ENCODE measurements at places on chromosomes 3 and 15.

GRCh38 chr3:114234745-114235144 lies 2.6 kb downstream of the ZNF80 start:
- peak; percentile 53 for DNase-seq

DNA sequence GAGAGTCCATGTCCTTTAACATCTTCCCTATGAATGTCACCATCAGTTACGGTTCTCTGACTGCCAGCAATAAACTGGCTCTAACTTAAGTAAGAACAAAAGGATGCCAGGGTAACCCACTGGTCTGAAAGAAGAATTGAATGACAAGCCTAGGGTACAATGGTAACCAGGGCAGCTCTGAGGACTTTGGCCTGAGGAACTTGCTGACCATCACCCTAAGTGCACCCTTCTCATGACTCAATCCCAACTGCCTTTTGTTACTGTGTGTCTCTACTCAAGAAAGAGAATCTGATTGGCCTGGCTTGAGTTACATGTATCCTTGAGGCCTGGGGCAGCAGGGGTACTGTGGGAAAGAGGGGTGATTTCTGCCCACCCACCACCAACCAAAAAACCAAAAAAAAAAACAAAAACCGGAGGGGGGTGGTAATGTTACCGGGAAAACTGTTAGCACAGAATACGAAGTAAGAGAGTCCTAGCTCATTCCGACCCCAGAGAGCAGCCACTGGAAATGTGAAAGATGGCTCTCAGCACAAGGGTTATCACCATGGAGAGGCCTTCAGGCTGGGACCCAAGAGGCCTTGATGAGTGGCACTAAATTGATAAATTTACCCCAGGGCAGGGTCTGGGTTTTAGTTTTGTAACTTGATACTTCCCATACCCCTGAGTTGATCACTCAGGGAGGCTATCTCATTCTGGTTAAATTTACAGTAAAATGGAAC lies 9.3 kb upstream of the SLC28A1 start:
- DNase-seq, result no peak

DNA sequence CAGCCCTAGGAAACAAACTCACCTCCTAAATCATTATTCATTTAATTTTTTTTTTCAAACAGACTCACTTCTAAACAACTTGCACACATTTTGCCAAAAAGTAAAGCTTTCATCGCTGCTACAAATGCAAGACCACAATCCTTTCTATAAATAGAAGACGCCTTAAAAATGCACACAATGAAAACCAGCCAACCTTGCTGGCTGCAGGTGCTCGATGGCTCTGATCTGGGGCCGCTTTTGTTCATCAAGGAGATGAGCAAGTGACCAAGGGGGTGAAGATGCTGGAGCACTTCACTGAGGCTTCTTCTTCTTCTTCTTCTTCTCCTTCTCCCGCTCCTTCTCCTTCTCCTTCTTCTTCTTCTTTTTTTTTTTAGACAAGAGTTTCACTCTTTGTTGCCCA lies 12.7 kb upstream of the SLC6A6 start:
- no peak for DNase-seq

DNA sequence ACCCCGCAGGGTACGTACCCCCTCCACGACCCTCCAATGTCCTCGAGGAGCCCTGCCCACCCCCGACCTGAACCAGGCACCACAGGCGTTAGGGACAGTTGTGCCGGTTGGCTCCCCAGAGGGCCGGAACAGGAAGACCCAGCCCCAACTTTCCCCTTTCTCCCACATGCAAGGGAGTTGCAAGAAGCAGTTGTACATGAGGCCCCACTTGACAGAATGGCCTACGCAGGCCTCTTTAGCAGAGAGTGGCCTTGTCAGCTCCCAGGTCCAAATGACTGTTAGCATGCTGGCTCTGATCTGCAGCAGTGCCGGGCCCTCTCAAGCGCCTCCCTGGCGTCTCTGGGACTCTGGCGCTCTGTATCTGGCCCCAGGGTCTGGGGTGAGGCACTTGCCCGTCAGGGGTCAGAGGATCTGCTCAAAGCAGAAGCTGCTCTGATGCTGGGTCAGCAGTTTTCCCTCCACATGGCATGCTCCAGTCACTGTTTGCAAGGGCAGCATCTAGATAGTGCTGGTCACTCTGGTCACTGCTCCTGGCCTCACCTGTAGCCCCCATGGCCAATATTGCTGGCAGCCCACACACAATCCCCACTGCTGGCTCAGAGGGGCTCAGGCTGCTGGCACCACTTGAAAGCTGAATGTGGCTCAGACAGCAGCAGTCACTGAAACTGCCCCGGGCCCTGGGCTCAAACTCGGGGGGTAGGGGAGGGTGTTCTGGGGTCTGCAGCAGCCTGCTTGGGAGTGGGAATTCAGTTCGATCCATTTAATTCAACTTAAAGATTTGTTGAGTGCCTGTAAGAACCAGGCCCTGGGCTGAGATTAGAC lies 254.5 kb downstream of the FAM43A start:
- DNase-seq, result no peak

DNA sequence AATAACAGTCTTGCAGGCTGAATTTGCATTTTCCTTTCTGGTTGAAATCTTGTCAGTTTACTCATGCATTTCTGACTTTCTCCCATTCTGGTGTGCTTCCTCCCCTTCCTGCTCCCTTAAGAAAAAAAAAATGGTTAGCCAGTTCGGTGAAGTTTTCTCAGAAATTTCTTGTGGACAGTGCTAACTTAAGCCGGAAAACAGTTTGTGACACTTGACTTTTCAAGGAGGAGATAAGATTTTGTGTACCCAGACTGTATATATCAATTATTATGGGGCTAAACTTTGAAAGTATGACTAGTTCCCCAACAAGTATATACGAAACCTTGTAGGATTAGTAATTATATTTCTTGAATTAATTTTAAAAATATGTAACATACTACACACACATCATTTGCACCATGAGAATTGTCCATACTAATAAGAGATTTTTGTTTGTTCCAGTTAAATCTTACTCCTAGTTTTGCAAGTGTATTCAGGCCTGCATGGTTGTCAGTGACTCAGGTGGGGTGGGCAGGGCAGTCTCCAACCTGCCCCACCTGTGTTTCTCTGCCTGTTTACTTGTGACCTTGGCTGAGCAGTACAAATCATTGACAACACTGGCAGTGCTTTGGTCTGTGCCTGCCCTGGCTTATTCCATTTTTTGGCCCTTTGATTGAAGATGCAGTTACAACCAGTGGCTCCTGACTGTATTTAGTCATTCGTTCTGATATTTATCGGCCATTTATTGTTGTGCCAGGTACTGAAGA lies 19.1 kb downstream of the UBE2E1 start:
- no peak for DNase-seq

- no peak for DNase-seq
These were observed 32.9 kb downstream of the PSTPIP1 start for GRCh38 chr15:77027697-77028450.

DNA sequence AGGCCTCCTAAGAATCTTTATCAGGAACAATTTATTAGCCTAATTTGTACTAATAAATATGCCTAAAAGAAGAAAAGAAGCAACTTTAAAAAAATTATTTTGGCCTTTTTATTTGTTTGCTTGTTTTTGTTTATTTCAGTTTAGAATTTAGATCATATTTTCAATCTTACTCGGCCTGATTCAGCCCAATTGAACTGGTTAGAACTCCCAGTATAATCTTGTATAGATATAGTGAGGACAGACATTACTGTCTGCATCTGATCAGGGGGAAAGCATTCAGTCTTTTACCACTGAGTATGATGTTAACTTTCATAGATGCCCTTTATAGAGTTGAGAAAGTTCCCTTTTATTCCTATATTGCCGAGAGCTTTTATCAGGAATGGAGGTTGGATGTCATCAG lies 56.0 kb upstream of the CSTA start:
- DNase-seq, result no peak

- no peak for DNase-seq
These were observed 9.0 kb downstream of the HCLS1 start for GRCh38 chr3:121651684-121652083.

GRCh38 chr3:187252311-187252710 lies 39.2 kb downstream of the MASP1 start:
- no peak for DNase-seq

GRCh38 chr3:130558366-130558765 lies 41.4 kb downstream of the COL6A6 start:
- no peak for DNase-seq

DNA sequence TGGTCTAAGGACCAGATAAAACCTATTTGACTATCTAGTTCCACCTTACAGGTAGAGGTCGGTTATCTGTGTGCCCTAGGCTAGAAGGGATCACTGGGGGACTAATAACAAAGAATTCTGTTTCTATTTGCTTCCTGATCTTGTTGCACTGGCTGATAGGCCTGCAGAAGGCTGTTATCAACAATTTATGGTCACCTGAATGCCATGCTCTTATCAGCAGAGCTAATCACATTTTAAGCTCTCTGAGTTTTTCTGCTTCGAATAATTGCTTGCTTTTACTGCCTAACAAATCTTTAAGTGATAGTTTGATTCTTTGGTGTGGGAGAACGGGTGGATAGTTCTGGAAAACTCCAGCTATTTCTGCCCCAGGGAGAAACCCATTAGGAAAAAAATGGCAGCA lies 263.1 kb downstream of the PDZRN3 start:
- DNase-seq, result no peak

- DNase-seq, result no peak
These were observed 214.1 kb upstream of the CTNNB1 start for GRCh38 chr3:40985195-40985594.

DNA sequence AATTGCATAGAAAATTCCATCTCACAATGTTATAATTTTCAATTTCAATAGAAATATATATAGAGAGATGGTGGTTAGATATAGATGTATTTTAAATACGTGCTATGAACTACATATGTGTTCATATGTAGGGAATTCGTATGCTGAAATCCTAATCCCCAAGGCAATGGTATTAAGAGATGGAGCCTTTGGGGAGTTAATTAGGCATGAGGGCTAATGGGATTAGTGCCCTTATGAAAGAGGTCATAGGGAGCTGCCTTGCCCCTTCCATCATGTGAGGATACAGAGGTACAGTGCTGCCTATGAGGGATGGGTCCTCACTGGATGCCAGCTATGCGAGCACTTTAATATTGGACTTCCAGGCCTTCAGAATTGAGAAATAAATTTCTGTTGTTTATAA lies 79.6 kb upstream of the CCDC54 start:
- no peak for DNase-seq

GRCh38 chr3:31219131-31219843 lies 313.4 kb upstream of the STT3B start:
- peak; percentile 45 for DNase-seq

DNA sequence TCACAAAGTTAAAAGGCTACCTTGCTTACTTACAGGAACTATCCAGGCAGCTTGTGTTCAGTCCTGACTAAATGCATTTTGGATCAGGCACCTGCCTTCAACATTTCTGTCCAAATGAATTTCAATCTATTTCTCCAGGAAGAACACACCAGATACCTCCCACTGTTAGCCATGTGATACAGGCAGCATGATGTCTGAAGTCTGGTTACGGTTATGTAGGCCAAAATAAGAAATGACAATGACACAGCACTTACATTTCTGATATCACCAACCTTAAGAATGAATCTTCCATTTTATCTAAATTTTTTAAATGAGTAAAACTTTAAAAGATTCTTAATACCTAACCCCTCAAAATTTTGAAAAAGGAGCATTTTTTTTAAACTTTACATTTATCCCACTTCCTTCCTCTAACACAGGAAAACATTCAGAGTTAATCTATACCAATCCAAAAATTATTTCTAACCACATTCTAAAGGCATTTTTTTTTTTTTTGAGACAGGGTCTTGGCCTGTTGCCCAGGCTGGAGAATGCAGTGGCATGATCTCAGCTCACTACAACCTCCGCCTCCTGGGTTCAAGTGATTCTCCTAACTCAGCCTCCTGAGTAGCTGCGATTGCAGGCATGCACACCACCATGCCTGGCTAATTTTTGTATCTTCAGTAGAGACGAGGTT lies at the start of gene MAP4:
Gene MAP4, minus strand, starts transcription at position 116 of the 673 bp plus-strand sequence. CDS start 17,556 bp downstream, outside the sequence.
- no peak for DNase-seq

DNA sequence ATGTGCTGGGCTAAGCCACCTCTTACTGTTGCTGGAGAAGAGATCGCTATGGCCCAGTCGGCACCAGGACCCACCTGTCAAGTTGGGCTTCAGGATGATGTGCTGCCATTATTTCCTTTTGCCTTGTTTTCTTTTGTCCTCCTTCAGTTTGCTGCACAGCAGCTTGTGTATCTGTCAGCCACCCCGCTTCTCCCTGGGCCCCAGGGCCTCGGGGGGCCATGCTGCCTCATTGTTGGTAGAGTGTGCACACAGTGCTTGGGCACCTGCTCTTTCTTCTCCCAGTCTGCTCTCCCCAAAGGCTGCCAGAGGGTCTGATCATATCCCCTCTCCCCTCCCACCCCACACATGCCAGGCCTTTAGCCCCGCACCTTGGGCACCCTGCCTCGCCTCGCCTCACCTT lies 185.5 kb upstream of the ATP10A start:
- DNase-seq, result no peak

- DNase-seq, result no peak
These were observed 7.0 kb downstream of the NR2F2 start for GRCh38 chr15:96337365-96338023.

GRCh38 chr3:30531017-30531570 lies 75.3 kb upstream of the TGFBR2 start:
- DNase-seq, result no peak

DNA sequence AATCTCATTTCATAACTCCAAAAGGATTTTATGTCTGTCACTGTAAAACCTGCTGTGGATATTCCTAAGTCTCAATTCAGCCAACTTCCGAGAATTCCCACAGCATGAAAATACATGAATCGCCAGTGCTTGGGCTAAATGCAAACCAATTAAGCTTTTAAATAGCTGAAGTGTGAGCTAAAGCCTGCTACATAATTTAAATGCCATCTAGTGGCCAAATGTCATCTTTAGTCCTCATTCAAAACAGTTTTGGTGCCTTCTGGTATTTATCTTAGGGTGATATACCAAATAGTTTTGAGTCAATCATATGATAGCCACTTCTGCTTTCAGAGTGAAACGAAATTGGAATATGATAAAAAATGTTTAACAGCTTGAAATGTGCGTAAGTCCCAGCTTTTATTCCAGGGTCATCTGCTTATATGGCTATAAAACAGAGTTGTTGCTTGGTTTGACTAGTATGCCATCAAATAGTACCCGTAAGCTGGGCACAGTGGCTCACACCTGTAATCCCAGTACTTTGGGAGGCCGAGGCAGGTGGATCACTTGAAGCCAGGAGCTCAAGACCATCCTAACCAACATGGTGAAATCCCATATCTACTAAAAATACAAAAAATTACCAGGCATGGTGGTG lies 41.8 kb upstream of the CCNL1 start:
- DNase-seq, result peak; percentile 12

GRCh38 chr3:197501879-197502620 lies 53.7 kb downstream of the BDH1 start:
- DNase-seq, result peak; percentile 68

DNA sequence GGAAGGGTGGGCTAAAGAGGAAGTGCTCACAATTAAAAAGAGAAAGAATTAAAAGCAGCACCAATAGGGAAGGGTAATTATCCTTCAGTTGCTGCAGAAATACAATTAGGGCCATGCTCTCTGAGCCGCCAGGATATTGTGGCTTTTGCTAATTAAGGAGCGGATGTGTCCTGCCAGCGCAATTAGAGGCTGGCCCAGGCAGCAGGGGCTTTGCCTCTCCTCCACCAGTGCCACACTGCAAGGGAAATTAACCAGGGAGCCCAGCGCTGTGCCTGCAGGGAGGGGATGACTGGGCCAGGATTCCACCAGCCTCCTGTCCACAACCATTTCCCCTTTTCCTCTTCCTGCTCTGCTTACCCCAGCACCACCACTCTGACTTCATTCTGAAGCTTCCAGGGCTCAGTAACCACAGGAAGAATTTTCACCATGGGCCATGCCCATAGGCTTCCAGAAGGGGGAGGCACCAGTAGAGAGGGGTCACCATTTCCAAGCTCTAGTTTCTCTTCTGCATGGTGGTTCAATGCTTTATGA lies 10.4 kb upstream of the AEN start:
- DNase-seq, result no peak

Data from activated CD4-positive, alpha-beta T cell treated with anti-CD3 and anti-CD28 coated beads, Interleukin-2, Interleukin-4, amounts not matched to agents 100 ng/mL and 50 ng/mL, durations not matched to agents 16 hours and 8 hours (primary cell).